Panc1 (cell line): ENCODE measurements at places on chromosomes 13 and 19.

DNA sequence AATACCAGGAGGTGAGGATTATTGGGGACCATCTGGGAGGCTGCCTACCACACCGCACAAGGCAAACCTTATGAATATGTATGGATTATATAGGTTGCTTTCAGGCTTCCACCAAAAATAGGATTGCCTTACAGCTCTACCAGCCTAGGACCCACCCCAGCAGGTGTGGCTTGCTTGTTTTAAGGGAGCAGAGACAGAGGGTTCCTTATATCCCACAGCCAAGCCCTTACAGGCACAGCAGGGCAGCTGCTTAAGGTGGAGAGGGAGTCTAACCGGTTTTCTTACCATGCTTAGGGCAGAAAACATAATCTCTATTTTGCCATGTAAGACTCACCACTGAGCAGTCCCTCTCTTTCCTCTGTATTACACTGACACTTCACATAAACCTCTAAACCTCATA, 16.1 kb upstream of the TTYH1 start:
- DNase-seq, result no peak

GRCh38 chr13:94712812-94713560, 641 bp upstream of the SOX21 start:
- DNase-seq, result no peak

DNA sequence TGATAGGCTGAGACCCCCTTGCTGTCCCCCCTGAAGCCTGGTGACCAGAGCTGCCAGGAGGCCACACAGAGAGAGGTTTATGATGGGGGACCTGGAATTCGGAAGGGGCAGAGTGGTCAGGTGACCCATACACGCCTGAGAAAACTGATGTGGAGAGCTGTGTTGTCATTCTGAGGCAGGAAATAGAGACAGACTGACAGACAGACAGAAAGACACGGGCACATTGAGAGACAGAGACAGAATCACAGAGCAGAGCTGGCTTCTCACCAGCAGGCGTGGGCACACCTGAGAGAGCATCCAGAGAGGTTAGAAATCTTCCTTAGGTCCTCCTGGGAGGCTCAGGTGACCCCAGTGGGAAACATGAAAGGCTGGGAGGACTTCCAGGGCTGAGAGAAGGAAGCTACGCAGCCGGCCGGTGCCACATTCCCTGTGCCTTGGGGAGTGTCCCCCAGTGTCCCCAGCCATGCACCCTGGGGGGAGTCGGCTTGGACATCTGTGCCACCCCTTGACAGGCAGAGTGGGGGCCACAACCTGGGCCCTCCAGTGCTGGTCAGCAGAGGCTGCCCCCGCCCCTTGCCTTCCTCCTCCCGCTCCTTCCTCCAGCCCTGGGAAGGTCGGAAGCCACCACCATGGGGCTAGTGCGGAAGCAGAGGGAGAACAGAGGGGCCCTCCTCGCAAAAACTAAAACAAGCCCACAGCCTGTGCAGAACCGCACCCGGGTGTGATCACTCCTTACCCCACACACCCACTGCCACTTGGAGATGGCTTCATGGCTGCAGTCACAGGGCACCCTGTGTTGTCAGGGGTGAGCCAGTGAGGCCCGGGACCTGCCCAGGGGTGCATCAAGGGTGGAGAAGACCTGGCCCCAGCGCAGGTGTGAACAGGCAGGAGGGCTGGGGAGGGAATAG, 2.2 kb downstream of the FFAR1 start:
- DNase-seq, result no peak

DNA sequence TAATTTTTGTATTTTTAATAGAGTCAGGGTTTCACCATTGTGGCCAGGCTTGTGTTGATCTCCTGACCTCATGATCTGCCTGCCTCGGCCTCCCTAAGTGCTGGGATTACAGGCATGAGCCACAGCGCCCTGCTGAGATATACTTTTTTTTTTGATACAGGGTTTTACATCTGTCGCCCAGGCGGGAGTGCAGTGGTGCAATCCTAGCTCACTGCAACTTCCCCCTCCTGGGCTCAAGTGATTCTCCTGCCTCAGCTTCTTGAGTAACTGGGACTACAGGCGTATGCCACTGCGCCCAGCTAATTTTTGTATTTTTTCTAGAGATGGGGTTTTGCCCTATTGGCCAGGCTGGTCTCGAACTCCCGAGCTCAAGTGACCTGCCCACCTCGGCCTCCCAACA, 2.0 kb downstream of the COLGALT1 start:
- DNase-seq, result no peak

- DNase-seq, result no peak
Measured at GRCh38 chr13:97005625-97006262, 11.5 kb upstream of the OXGR1 start.

DNA sequence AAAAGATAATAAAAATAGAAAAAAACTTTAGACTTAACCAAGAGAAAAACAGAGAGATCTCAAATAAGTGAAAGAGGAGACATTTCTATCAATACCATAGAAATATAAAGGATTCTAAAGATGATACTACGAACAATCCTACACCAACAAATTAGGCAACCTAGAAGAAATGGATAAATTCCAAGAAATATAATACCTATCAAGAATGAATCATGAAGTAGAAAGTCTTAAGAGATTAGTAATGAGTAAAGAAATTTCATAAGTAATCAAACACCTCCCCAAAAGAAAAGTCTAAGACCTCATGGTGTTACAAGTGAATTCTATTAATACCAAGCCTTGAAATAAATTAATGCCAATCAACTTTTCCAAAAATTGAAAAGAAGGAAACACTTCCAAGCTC, 1584.5 kb upstream of the MIR17HG start:
- DNase-seq, result no peak

- no peak for DNase-seq
Measured at GRCh38 chr13:88707646-88708045, 1036.5 kb downstream of the SLITRK5 start.

GRCh38 chr19:11375143-11375948, 880 bp downstream of the SWSAP1 start:
- DNase-seq, result no peak

- no peak for DNase-seq
Measured at GRCh38 chr13:44243198-44243857, 130.3 kb upstream of the SERP2 start.

DNA sequence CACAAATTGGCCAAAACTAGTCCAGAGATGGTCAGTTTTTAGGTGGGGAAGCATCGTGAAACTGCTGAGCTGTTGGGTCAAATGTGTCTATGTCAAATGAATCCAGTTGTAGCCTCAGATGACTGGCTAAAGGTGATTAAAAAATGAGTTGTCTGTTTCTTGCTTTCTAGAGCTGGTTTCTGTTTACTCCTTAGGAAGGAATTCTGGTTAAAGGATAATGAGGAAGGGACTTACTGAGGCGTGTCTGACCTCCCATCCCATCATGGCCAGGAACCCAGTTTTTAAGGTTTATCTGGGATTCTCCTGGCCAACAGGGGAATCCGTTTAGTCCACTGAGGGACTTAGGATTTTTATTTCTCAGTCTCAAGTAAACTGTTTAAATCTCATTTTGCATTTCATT, 256.5 kb downstream of the UQCRFS1 start:
- no peak for DNase-seq

DNA sequence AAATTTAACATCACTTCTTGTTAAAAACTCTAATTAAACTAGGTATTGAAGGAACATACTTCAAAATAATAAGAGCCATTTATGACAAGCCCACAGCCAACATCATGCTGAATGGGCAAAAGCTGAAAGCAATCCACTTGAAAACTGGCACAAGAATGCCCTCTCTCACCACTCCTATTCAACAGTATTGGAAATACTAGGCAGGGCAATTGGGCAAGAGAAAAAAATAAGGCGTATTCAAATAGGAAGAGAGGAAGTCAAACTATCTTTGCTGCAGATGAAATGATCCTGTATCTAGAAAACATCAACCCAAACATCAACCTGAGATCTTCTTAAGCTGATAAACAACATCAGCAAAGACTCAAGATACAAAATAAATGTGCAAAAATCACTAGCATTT, 15.6 kb upstream of the LILRB1 start:
- DNase-seq, result no peak

DNA sequence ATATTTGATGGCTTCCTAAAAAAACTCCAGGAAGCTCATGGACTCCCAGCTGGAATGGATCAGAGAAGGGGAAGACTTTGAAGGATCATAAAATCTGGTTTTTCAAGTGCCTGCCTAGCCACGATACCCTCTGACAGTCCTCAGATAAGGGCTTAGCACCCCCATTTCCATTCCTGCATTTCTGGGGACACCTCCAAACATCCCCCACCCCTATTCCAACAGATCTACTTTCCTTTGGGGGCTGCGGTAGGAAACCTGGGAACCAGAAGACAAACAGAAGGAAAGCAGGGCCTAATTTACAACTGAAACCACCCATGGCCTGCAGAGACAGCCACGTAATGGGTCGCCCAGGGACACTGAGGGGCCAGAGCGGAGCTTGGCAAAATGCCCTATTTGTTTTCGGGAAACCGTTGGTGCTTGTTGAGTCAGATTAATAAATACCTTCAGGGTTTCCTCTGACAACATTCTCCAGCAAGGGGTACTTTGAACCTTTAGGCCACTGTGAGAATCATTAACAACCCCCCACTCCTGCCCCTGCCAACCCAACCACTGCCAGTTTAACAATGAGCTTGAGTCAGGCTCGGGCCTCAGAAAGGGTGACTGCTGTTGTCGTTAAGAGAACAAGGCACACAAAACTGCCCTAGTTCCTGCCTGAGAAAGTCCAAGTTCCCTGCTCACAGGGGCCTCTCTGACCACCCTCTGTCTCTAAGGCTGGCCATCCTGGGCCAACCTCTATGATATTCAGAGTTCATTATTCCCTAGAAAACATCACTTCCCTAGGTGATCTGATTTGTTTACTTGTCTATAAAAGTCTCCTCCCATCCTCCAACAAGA, 23.5 kb downstream of the RHPN2 start:
- peak; percentile 82 for DNase-seq

DNA sequence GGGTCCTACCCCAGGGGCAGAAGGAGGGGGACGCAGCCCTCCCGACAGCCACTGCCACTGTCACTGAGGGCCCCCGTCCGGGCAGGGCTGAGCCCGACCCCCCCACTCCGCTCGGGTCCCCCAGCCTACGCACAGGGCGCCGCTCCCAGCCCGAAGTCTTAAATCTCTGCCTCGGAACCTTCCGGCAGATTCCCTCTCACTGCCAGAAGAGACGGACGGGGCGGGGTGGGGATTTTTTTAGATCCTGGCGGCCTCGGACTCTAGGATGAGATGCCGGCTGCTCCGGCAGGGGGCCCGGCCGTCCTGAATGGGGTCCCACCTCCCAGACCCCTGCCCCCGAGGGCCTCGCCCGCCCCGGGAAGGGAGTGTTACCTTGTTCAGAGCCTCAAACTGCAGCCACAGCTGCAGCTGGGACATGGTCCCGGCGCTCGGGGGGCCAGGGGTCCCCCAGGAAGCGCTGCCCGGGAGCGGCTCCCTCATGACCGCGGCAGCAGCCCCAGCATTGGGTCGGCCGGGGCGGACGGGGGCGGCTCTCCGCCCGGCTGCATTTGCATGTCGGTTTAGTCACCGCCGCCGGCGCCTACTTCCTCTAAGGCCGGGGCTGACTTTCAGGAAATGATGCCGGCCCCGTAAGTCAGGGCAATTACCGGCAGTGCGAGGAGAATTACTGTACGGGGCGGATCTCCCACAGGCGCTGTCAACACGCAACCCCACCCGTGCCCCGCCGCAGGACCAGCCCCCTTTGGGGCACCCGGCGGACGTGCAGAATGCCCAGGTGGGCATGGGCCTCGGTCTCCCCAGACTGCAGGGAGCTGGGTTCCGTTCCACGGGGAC, 28.1 kb downstream of the GPX4 start:
- no peak for DNase-seq

- DNase-seq, result no peak
Measured at GRCh38 chr19:1311543-1312091, 25.9 kb downstream of the EFNA2 start.

DNA sequence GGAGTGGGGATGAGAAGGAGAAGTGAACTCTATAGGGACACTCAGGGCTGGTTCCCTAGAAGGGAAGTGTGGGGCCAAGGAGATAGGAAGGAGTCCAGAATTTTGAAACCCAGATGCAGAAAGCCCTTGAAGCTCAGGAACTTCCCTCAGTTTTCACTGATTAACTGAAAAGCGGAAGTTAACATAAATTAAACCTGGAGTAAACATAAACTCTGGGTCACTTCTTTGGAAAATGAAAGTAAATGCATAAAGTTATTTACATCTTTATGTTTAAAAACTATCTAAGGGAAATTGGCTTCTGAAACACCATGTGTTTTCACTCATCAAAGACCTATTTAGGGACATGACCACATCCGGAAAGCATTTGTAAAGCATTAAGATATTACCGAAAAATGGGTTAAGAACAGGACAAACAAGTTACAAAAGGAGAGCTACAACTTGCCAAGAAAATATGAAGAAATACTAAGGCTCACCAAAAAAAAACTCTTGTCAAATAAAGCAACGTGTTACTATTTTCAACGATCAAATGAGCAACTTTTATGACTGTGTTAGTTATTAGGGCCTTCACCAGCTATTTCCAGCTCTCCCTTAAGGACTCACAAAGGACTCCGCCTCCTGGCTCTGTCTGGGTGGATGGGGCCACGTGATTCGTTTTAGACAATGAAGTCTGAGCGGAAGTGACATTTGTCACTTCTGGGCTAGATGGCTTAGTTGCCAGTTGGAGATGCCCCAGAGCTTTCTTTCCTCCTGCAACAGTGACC, 439.1 kb upstream of the ZNF507 start:
- DNase-seq, result no peak

- DNase-seq, result no peak
Measured at GRCh38 chr19:27966390-27966816, 1246.5 kb downstream of the UQCRFS1 start.

GRCh38 chr13:73521290-73521624, 462.5 kb downstream of the KLF5 start:
- no peak for DNase-seq
